ENCODE measurements at places on chromosomes 2 and 18. TPM values are rescaled to one million over a fixed set of nuclear protein-coding genes. Genes with fewer than 3 reads are reported as not detected.

FRZB gene
- total RNA-seq = not detected

CCDC68 gene
- not detected for total RNA-seq

CIB4 gene
- not detected for total RNA-seq

- H3K4me1 ChIP-seq = no peaks in the 10 kb centered on the region
- H3K4me3 ChIP-seq = no peak overlapping the region
- H3K27me3 ChIP-seq = no peaks in the 10 kb centered on the region
- no peaks in the 10 kb centered on the region for H3K36me3 ChIP-seq
- no peak for DNase-seq
These were observed 790.4 kb downstream of the TSN start for GRCh38 chr2:122545821-122546220.

- no peaks in the 10 kb centered on the region for H3K36me3 ChIP-seq
- no peak for DNase-seq
- no peak overlapping the region for H3K27ac ChIP-seq
- H3K27me3 ChIP-seq = peaks cover 1% of the 10 kb centered on the region
These were observed 694.2 kb upstream of the GYPC start for GRCh38 chr2:125961739-125962138.

NCK2 gene
- 70.0 TPM for total RNA-seq

SERPINB12 gene
- not detected for total RNA-seq

GRCh38 chr18:70627182-70627802 is 338.4 kb downstream of the SOCS6 start:
- no peaks in the 10 kb centered on the region for H3K27me3 ChIP-seq
- H3K27ac ChIP-seq = no peak overlapping the region
- H3K4me1 ChIP-seq = peaks cover 7% of the 10 kb centered on the region
- H3K36me3 ChIP-seq = peaks cover 4% of the 10 kb centered on the region
- peak overlapping the region; percentile 14 for H3K4me3 ChIP-seq

DNA sequence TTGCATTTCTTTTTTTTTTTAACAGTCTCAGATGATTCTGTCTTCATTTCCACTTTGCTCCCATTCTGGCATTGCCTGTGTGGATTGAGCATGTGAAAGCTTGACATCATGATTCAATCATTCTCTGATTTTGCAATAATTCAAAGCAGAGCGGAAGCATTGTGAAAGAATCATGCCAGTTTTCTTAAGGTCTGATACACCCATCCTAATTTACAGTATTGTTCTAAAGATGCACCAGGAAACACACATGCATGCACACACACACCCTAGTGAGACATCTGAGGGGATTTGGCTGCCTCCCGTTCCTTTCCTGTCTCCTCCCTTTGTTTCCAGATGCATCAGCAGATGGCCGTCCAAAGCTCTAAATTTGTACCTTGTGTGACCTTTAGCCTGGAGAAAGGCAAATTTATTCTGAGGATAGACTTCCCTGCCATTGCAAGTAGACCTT is 97.3 kb downstream of the FMNL2 start:
- no peaks in the 10 kb centered on the region for H3K36me3 ChIP-seq
- no peak overlapping the region for H3K4me3 ChIP-seq
- H3K4me1 ChIP-seq = no peaks in the 10 kb centered on the region
- H3K27ac ChIP-seq = no peak overlapping the region

TUBB8B gene
- not detected for total RNA-seq

INO80B gene
- total RNA-seq = 46.8 TPM

GRCh38 chr2:158760887-158761286 is 34.2 kb upstream of the DAPL1 start:
- no peak for DNase-seq
- no peak overlapping the region for H3K27ac ChIP-seq
- no peaks in the 10 kb centered on the region for H3K36me3 ChIP-seq

- H3K27me3 ChIP-seq = no peaks in the 10 kb centered on the region
- no peak for DNase-seq
- H3K4me1 ChIP-seq = no peaks in the 10 kb centered on the region
- H3K27ac ChIP-seq = no peak overlapping the region
- no peaks in the 10 kb centered on the region for H3K36me3 ChIP-seq
These were observed 731.0 kb downstream of the CNTNAP5 start for GRCh38 chr2:124756048-124756447.

OTOS gene
- total RNA-seq = not detected

C1GALT1C1L gene
- total RNA-seq = not detected

GRCh38 chr2:197136452-197136851 is 174.1 kb downstream of the ANKRD44 start:
- H3K36me3 ChIP-seq = peaks cover 28% of the 10 kb centered on the region
- no peaks in the 10 kb centered on the region for H3K27me3 ChIP-seq

- no peak for DNase-seq
- no peak overlapping the region for H3K27ac ChIP-seq
- H3K27me3 ChIP-seq = no peaks in the 10 kb centered on the region
- H3K4me1 ChIP-seq = no peaks in the 10 kb centered on the region
- H3K4me3 ChIP-seq = no peak overlapping the region
These were observed 21.0 kb downstream of the PNPT1 start for GRCh38 chr2:55672630-55673029.

- no peak overlapping the region for H3K4me3 ChIP-seq
- H3K27me3 ChIP-seq = peaks cover 3% of the 10 kb centered on the region
- H3K36me3 ChIP-seq = no peaks in the 10 kb centered on the region
- no peaks in the 10 kb centered on the region for H3K4me1 ChIP-seq
- DNase-seq = no peak
These were observed 55.4 kb upstream of the NCOA1 start for GRCh38 chr2:24435391-24436316.

DNA sequence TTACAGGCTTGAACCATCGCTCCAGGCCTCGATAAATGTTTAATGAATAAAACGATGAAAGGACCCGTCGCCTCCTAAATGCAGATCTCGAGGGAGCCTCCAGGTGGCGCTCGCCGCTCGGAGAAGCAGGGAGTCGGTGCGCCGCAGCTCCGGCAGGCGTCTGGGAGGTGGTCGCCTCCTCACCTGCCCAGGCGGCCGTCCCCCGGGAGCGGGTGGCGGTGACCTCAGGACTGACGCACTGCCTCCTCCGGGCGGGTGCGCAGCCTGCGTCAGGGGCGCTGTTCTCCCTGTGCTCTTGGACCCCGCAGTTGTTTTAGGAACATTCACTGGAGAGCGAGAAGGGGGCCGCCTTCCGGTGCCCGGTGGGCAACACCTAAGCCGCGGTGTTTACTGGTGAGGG is 38.6 kb upstream of the POLE4 start:
- peaks cover 13% of the 10 kb centered on the region for H3K4me1 ChIP-seq
- H3K27ac ChIP-seq = no peak overlapping the region
- peak; percentile 83 for DNase-seq

DNA sequence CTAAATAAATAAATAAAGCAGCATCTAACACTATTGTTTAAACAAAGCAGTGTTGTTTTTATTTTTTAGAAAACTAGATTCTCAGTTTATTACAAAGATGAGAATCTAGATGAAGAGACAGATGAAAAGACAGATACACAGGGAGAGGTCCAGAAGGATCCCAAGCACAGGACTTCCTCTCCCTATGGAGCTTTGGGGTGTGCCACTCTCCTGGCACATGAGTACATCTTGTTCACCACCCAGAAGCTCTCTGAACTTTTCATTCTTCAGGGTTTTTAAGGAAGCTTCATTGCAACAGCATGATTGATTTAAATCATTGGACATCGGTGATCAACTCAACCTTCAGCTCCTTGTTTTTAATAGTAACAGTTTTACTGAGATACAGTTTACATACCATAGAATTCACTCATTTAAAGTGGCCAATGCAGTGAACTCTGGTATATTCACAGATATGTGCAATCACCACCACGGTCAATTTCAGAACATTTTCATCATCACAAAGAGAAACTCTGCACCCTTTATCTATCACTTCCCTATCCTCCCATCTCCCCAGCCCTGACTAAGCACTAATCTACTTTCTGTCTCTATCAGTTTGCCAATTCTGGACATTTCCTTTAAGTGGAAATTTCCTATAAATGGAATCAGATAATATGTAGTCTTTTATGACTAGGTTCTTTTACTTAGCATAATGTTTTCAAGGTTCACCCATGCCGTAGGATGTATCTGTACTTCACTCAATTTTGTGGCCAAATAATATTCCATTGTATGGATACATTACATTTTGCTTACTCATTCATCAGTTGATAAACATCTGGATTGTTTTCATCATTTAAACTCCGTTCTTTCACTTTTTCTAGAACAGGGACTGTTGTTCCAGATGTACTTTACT is 62.3 kb upstream of the ZFP36L2 start:
- peaks cover 12% of the 10 kb centered on the region for H3K4me1 ChIP-seq
- no peak overlapping the region for H3K4me3 ChIP-seq
- no peak for DNase-seq
- H3K36me3 ChIP-seq = peaks cover 76% of the 10 kb centered on the region

Measured in activated naive CD8-positive, alpha-beta T cell treated with anti-CD3 and anti-CD28 coated beads, Interleukin-2, amount 10 ng/mL, durations not matched to agents 7 days and 5 days (primary cell).